ENCODE measurements at places on chromosomes 16 and 17.

DNA sequence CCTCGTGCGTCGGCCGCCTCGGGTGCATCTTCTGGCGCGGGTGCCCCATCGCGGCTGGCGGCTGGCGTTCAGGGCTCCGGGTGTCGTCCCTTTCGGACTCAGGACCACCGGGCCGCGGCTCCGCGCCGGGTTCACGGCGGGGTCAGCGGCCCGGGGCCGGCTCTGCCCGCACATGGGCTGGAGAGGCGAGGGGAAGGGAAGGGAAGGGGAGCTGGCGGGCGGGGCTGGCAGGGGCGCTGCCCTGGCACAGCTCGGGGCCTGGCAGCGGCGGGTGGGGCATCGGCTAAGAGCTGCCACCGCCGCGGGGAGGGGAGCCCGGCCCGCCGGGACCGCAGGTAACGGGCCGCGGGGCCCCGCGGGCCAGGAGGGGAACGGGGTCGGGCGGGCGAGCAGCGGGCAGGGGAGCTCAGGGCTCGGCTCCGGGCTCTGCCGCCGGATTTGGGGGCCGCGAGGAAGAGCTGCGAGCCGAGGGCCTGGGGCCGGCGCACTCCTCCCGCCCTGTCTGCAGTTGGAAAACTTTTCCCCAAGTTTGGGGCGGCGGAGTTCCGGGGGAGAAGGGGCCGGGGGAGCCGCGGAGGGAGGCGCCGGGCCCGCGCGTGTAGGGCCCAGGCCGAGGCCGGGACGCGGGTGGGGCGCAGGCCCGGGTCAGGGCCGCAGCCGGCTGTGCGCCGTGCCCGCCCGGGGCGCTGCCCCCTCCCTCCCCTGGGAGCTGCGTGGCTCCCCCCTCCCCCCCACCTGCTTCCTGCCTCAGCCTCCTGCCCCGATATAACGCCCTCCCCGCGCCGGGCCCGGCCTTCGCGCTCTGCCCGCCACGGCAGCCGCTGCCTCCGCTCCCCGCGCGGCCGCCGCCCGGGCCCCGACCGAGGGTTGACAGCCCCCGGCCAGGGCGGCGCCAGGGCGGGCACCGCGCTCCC lies 646 bp downstream of the HIC1 start:
- DNase-seq = peak; percentile 69

DNA sequence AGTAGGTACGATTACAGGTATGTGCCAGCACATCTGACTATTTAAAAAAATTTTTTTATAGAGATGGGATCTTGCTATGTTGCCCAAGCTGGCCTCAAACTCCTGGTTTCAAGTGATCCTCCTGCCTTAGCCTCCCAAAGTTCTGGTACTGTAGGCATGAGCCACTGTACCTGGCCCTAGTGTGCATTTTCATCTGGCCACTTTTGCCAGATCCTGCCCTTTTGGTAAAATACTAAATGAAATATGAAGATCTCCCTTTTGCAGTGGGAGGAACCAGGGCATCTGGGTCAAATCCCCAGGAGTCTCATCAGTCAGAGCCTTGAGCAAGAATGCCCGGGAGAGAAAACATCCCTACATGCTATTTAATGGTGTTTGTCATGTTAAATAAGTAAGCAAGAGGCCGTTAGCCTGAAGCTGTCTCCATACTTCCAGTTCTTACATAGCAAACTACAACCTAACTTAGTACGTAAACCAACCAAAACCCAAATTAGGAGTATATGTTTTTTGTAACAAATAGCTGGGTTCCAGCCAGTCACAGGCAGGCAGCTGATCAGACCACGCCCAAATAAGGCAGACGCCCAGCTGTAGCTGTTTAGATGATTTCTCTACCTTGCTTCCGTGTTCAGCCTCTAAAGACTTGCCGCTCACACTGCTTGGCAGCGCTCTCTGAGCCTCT lies 46.5 kb upstream of the CLEC18A start:
- DNase-seq = no peak

- DNase-seq = no peak
Observed at GRCh38 chr17:7437950-7438614, 1.2 kb upstream of the FGF11 start.

DNA sequence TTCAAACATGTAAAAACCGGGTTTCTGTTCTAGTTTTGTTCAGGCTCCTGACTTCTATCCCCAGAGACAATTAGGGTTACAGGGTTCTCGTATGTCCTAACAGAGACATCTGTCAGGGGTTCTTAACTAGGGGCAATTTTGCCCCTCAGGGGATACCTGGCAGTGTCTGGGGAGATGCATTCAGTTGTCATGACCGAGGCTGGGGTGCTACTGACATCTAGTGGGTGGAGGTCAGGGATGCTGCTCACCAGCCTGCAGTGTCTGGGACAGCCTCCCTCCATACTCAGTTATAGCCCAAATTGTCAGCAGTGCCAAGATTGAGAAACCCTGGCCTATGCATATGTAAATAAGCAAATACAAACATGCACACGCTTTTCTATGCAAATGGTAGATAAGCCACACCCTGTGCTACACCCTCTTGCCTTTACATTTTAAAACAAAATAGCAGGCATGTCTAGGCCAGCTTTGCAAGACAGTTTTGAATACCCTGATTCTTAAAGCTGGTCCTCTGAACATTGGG lies 37.4 kb downstream of the CLEC16A start:
- DNase-seq = no peak

- no peak for DNase-seq
Observed at GRCh38 chr16:69036399-69037091, 68.9 kb upstream of the HAS3 start.

GRCh38 chr16:55913716-55914115 lies 38.5 kb upstream of the CES5A start:
- no peak for DNase-seq

DNA sequence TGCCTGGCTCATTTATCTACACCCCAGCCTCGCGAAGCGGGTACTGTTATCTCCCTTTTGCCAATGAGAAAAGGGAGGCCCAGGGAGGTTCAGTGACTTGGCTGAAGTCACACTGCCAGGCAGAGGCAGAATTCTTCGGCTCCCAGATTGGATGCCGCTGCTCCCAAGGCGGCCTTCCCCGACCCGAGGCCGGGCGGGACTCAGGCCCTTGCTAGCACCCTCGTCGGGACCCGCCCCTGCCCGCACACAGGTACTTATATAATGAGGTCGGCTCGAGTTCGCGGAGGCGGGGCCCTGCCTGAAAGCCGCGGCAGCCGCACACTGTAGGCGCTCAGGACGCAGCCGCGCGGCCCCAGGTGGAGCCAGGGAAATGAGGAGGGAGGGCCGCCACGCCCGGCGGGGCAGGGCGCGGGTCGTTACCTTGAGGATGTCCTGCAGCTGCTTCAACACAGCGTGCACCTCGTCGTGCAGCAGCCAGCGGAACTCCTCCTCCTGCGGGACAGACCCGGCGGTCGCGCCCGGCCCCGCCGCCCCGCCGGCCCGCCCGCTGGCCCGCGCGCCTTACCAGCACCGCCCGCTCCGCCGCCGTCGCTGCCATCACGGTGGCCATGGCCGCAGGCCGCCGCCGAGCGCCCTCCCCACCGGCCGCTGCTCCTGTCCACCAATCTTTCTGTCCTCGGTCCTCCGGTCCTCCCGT lies at the start of gene ROGDI:
ROGDI (minus strand) TSS at position 672 of the 697 bp plus-strand sequence; CDS start at position 610, 62 bp downstream.
- peak; percentile 19 for DNase-seq

- peak; percentile 63 for DNase-seq
Observed at GRCh38 chr16:3980253-3981111, 100.0 kb upstream of the CREBBP start.

DNA sequence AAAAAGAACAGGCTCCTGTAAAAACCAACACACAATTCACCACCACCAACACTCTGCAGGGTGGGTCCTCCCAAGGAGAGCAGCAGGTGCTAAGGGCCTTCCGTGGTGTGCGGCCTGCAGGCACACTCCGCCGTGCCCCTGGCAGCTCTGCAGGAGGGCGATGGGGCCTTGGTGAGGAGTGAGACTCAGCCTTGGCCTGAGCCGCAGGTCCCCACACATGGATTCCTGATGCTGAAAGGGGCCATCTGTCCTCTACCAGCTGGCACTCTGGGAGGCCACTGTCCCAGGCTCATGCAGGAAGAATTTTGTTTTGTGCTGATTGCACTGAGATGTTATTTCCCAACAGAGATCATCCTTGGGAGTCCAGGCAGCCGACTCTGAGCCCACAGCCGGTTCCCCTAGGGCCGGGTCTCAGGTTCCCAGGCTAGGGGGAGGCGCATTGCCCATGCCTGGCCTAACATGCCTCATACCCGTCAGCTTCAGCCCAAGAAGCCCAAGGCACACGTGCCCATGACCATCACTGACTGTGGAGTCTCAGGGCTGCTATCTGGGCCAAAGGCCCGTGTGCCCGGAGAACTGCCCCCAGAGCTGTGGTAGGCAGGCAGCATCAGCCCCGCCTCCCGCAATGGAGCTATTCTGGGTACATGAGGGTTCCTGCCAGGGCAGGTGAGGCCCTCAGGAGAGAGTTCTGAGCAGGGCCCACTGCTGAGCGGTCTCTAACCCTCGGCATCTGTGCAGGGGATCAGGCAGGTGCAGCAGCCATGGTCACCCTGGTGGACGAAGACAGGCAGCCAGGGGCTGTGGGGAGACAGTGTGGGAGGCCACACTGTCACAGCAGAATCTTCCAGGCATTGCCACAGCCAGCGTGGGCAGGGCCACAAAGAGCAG lies 97.9 kb upstream of the ZNF469 start:
- no peak for DNase-seq

- peak; percentile 23 for DNase-seq
Observed at GRCh38 chr16:87657621-87658192, 55.4 kb downstream of the JPH3 start.

DNA sequence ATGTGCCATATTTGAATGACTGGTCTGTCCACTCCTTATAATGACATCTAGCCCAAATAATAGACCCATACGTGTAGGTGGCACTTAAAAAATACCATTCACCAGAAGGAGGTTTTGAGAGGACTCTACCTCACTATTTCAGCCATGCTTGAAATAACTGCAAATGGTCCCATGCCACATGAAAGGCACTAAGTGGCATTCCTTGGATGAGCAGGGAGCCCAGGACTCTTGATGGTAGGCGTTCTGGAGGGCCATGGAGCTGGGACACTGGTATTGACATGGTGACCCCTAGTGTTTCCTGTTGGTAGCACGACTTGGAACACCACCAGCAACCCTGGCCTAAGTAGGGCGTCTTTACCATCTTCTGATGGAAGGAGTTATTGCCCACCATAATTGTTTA lies 148.7 kb upstream of the ZFHX3 start:
- peak; percentile 79 for DNase-seq

GRCh38 chr16:69818891-69819545 lies 56.9 kb downstream of the WWP2 start:
- no peak for DNase-seq

DNA sequence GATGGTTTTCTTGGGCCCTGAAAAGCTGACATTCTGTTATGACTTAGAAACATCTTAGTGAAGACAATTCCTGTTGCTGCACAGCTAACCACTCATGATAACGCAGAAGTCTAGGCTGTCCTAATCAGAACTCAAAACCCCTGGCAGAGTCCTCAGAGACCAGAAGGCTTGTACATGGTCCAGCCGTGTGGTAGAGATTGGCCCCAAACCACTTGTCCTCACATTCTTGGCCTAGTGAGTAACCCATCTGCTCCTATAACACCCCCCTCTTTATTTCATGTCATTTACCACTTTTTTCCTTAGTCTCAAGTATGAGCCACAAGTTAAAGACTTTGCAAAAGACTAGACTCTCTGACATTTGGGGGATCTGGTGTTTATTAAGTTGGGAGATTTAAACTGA lies 116.5 kb upstream of the ADAMTS18 start:
- DNase-seq = peak; percentile 5

All from cardiac fibroblast (primary cell).